ENCODE measurements at places on chromosomes 5 and 9.

GRCh38 chr5:65305913-65306312 is 175.8 kb downstream of the ADAMTS6 start:
- DNase-seq: no peak

DNA sequence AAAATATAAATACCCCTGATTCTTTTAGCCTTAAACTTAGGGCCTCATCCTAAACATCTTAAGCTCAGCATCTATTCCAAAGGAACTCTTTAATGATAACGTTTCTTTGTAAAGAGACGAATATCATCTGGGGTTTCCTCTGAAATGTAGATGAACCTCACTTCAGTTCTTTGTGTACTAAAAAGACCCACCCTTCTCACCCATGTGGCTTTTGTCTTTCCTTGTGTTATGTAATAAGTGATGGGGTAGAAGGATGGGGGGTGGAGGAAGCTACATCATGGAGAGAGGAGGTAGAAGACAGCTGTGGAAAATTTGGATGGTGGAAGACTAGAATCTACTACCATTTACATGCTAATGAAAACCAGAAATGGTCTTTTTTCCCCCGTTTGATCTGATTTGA is 111.0 kb downstream of the NDUFS4 start:
- no peak for DNase-seq

DNA sequence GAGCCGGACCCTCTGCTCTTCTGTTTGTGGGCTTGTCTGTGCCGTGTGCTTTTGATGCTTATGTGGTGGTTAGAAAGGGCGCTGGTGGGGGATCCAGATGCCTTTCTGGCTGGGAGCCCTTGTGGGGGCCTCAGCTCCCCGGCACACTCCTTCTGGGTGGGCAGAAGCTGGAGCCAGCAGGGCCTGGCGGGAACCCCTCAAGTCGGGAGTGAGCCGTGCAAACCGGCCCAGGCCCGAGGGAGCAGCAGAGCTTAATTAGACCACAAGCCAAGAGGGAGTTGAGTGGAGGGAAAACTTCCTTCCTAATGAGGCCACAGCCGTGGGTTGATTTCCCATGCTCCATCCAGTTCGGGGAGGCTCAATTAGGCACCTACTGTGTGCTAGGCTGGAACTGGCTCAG is 76.0 kb upstream of the RNU6ATAC start:
- no peak for DNase-seq

- DNase-seq: no peak
Measured at GRCh38 chr5:138508958-138509357, 34.1 kb downstream of the ETF1 start.

DNA sequence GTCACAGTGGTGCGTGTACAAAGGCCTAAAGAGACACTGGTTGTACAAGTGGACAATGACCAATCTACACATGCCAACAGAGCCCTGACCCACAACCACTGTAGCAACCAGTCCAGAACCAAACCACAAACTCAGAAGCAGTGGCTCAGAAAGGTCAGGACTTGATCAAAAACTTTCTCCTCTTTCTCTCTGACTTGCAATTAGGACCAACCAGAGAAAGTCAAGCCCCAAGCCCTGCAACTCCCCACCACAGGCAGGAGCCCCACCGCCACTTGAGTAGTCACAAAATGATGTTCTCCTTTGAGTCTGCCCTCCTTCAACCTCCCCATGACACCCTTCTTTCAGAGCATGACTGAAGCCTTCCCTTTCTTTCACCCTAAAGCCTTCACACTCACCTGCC is 291.8 kb downstream of the CDH10 start:
- DNase-seq: no peak
